ENCODE measurements at places on chromosomes 13 and 19. TPM values are rescaled to one million over a fixed set of nuclear protein-coding genes. Genes with fewer than 3 reads are reported as not detected.

Gene RNF113B
- 0.75 TPM for total RNA-seq

Gene VAV1
- total RNA-seq: not detected

Gene GNG7
- total RNA-seq: 8.1 TPM

Gene SLC6A16
- 1.6 TPM for total RNA-seq

Gene LILRA1
- 0.18 TPM for total RNA-seq

Gene LYPD5
- 1.00 TPM for total RNA-seq

Gene SYDE1
- total RNA-seq: 1.7 TPM

GRCh38 chr13:98428256-98428966, 148.5 kb downstream of the STK24 start:
- ATAC-seq: no peak

DNA sequence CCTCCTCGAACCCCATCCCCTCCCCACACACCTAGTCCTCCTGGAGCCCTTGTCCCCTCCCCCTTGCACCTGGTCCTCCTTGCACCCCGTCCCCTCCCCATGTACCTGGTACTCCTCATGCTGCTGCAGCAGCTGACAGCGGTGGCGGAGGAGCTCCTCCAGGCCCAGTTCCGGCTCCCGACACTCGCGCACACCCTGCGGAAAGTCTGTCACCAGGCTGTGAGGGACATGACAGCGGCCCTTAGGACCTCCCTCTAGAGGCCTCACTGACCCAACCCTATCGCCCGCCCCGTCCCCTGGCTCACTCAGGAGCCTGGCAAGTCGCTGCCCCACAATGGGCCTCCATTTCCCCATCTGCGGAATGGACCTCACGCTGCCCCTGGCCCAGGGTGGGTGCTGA, 6.4 kb upstream of the PPP6R1 start:
- no peak for ATAC-seq

- peak; percentile 50 for ATAC-seq
Observed at GRCh38 chr13:113506025-113506685, 15.6 kb upstream of the DCUN1D2 start.

- no peak for ATAC-seq
Observed at GRCh38 chr13:50129706-50130122, 114.5 kb downstream of the KCNRG start.

GRCh38 chr13:83065108-83065507, 817.2 kb downstream of the SLITRK1 start:
- no peak for ATAC-seq

- no peak for ATAC-seq
Observed at GRCh38 chr19:41699231-41699967, 9.0 kb upstream of the CEACAM5 start.

- no peak for ATAC-seq
Observed at GRCh38 chr13:48201044-48201443, 32.0 kb upstream of the ITM2B start.

DNA sequence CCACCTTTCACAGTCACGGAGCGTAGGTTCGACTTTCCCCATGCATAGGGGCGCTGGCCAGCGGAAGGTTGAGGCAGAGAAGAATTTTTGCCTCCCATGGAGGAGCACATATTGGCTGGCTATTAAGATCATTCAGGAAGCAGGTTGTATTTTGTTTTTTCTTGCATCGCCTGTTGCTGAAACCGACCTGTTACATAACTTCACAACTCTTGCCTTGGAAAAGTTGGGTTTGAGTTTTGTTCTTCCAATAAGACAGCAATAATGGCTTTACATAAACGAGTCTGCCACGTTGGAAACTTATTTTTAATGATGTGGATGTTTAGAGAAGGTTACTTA, 1.4 kb downstream of the UPF1 start:
- ATAC-seq: no peak

GRCh38 chr13:52003541-52003940, 7.7 kb downstream of the ATP7B start:
- no peak for ATAC-seq
